ENCODE measurements at places on chromosomes 1 and 21. TPM values are rescaled to one million over a fixed set of nuclear protein-coding genes. Genes with fewer than 3 reads are reported as not detected.

DNA sequence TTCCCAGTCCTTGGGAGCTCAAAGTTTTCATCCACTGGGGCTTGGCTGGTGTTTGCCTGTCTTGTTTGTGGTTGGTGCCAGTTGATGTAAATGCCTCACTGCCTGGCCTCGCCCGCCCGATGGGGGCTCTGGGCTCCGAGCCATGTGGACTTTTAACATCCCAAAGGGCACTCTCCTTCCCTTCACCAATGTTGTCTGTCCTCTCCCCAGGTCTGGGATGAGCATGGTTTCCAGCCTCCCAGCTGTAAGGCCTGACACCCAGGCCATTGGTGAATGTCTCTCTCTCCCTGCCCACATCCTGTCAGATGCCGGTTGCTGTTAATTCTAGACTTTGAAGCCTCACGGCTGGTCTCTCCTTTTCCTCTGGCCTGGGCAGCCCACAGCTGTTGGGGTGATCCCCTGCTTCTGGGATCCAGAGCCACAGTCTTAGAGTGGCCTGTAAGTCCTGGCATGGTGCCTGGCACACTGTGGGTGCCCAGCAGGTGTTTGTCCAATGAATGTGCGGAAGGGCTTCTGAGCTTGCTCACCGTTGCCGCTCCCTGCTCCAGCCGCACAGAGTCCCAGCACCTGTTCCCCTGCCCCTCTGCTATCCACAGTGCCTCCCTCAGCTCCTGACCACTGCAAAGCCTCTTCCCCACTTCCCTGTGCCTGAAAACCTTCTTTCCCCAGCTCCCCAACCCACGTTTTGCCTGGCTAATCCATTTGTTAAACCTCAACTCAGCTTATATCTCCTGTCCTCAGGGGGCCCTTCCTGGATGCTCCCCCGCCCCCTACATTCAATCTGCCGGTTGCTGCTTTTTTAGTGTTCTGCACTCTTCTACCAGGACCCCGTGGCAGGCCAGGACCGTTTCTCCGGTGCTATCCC is 3.3 kb upstream of the C1orf174 start:
- H3K27me3 ChIP-seq, result no peaks in the 10 kb centered on the region
- H3K27ac ChIP-seq, result peak overlapping the region; percentile 44
- DNase-seq, result no peak
- peaks cover 47% of the 10 kb centered on the region for H3K4me1 ChIP-seq
- H3K36me3 ChIP-seq, result no peaks in the 10 kb centered on the region

DNA sequence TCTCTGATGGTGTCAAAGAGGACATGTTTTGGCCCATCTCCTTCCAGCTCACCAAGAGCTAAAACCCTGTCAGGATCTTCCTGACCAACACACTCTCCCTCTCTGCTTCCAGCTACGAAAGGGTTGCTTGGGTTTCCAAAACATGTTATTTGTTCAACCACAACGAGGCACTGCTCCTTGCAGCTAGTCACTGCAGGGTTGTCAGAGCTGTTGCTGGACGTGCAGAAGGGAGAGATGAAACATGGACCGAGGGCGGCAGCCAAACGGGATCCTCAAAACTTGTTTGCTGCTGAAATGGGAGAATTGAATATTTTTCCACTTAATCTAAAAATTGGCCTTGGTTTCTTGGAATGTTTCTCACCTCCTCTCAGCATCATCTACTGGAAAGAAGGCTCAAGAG is 12.4 kb downstream of the ZBTB18 start:
- H3K4me1 ChIP-seq, result no peaks in the 10 kb centered on the region
- no peaks in the 10 kb centered on the region for H3K27me3 ChIP-seq
- no peak for DNase-seq
- H3K27ac ChIP-seq, result no peak overlapping the region
- no peak overlapping the region for H3K4me3 ChIP-seq
- no peaks in the 10 kb centered on the region for H3K36me3 ChIP-seq

DNA sequence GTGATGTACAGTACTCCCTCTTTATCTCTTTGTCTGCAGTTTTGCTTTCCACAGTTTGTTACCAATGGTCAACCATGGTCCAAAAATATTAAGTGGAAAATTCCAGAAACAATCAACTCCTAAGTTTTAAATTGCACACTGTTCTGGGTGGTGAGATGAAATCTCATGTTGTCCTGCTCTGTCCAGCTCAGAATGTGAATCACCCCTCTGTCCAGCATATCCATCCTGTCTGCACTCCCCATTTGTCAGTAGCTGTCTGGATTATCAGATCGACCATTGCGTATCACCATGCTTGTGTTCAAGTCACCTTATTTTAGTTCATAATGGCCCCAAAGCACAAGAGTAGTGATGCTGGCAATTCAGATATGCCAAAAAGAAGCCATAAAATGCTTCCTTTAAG is 118.2 kb upstream of the PDE4B start:
- no peaks in the 10 kb centered on the region for H3K27me3 ChIP-seq
- H3K4me3 ChIP-seq, result no peak overlapping the region
- no peaks in the 10 kb centered on the region for H3K4me1 ChIP-seq

DNA sequence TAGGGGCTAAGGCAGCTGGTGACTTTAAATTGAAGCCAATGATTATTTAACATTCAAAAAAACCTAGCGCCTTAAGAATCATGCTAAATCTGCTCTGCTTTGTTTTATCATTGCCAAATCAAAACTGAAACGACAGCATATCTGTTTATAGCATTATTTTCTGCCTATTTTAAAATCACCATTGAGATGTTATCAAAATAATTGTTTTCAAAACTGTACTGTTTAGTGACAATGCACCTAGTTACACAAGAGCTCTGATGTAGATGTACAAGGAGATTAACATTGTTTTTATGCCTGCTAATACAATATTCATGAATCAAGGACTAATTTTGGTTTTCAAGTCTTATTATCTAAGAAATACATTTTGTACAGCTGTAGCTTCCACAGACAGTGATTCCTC is 1521.3 kb downstream of the AMY1C start:
- no peak overlapping the region for H3K4me3 ChIP-seq
- H3K27ac ChIP-seq, result no peak overlapping the region
- no peaks in the 10 kb centered on the region for H3K36me3 ChIP-seq

GRCh38 chr1:230066466-230067404 is at the start of gene GALNT2:
Gene GALNT2, plus strand, starts transcription at chr1:230067238. Its CDS starts 43 bp downstream, at chr1:230067281.
- H3K27me3 ChIP-seq, result no peaks in the 10 kb centered on the region
- DNase-seq, result peak; percentile 91
- peaks cover 21% of the 10 kb centered on the region for H3K4me1 ChIP-seq
- peak within 1 kb of the TSS; percentile 50 for H3K4me3 ChIP-seq

The NBPF4 gene
- not detected for polyA plus RNA-seq

DNA sequence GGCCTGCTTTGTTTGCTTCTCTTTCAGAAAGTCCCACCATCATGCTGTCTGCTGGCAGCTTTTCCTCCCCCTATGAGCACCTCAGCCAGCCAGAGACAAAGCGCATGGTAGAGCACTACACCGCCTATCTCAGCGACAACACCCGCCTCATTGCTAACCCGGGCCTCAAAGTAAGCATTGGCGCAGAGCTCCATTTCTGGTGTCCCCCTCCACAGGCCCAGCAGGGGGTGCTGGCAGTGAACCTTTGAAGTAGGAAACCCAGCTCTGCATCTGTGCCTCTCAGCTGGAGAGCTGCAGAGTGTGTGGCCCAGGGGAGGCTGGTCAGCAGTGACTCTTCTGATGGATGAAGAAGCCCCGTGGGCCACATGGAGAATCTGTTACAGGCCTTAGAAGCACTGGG is 81.2 kb upstream of the RAVER2 start:
- H3K27ac ChIP-seq, result no peak overlapping the region
- DNase-seq, result no peak
- H3K36me3 ChIP-seq, result no peaks in the 10 kb centered on the region
- H3K4me1 ChIP-seq, result no peaks in the 10 kb centered on the region
- peaks cover 6% of the 10 kb centered on the region for H3K27me3 ChIP-seq
- H3K4me3 ChIP-seq, result no peak overlapping the region

The SH2D5 gene
- polyA plus RNA-seq, result not detected

GRCh38 chr1:114342376-114342775 is 168.6 kb downstream of the TRIM33 start:
- H3K36me3 ChIP-seq, result no peaks in the 10 kb centered on the region
- H3K4me1 ChIP-seq, result peaks cover 74% of the 10 kb centered on the region
- peak overlapping the region; percentile 24 for H3K27ac ChIP-seq

GRCh38 chr1:198919667-198920398 is 281.0 kb downstream of the PTPRC start:
- H3K27me3 ChIP-seq, result no peaks in the 10 kb centered on the region
- H3K4me3 ChIP-seq, result peak overlapping the region; percentile 4
- H3K4me1 ChIP-seq, result peaks cover 56% of the 10 kb centered on the region
- no peaks in the 10 kb centered on the region for H3K36me3 ChIP-seq
- peak overlapping the region; percentile 29 for H3K27ac ChIP-seq

DNA sequence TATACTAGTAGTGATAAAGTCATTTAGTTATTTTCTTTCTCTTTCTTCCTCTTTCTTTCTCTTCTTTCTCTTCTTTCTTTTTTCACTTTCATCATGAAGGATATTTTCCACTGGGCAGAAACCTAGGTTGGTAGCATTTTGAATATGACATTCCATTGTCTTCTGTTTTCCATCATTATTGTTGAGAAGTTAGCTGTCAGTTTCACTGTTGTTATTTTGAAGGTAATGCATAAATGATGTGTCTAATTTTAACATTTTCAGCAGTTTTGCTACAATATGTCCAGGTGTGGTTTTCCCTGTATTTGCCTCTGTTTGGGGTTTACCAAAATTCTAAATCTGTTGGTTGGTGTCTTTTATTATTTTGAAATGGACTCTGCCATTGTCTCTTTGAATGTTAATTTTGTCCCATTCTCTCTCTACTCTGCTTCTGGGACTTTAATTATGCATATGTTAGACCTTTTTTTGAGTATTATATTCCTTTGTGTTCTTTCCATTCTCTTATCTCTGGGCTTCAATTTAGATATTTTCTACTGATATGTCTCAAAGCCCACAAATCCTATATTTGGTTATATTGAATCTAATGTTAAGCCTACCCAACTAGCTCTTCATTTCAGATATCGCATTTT is 96.7 kb downstream of the HFM1 start:
- H3K4me1 ChIP-seq, result no peaks in the 10 kb centered on the region
- DNase-seq, result no peak
- H3K4me3 ChIP-seq, result no peak overlapping the region

GRCh38 chr21:35256468-35256988 is 207.4 kb upstream of the RUNX1 start:
- no peak overlapping the region for H3K27ac ChIP-seq
- H3K4me3 ChIP-seq, result no peak overlapping the region
- no peaks in the 10 kb centered on the region for H3K36me3 ChIP-seq
- no peak for DNase-seq
- H3K4me1 ChIP-seq, result no peaks in the 10 kb centered on the region
- H3K27me3 ChIP-seq, result no peaks in the 10 kb centered on the region

The HPCAL4 gene
- 8.9 TPM for polyA plus RNA-seq

The TACSTD2 gene
- not detected for polyA plus RNA-seq

- H3K36me3 ChIP-seq, result no peaks in the 10 kb centered on the region
- DNase-seq, result no peak
- no peak overlapping the region for H3K4me3 ChIP-seq
- H3K27ac ChIP-seq, result no peak overlapping the region
- no peaks in the 10 kb centered on the region for H3K4me1 ChIP-seq
Observed at GRCh38 chr1:57550092-57550491, 126.2 kb upstream of the DAB1 start.

GRCh38 chr1:39666772-39667171 is 5.1 kb downstream of the NT5C1A start:
- H3K36me3 ChIP-seq, result no peaks in the 10 kb centered on the region
- no peak overlapping the region for H3K4me3 ChIP-seq
- H3K27me3 ChIP-seq, result peaks cover 12% of the 10 kb centered on the region
- peaks cover 10% of the 10 kb centered on the region for H3K4me1 ChIP-seq
- DNase-seq, result no peak

The AGPAT3 gene
- 16.0 TPM for polyA plus RNA-seq

DNA sequence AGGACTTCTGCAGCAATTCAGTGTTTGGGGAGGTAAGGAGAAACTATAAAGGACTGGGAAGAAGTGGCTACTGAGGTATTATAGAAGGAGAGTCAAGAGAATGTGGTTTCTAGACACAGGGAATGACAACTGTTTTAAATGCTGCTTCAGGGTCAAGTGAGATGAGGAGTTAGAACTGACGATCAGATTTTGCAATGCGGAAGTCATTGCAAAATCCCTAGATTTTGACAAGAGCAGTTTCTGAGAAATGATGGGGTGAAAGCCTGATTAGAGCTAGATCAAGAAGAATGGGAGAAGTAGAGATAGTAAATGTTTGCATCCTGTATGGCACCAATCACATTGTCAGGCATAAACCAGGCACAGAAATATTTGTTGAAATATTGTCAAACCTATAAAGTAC is 4.7 kb upstream of the TSNAX start:
- H3K27ac ChIP-seq, result no peak overlapping the region
- no peak overlapping the region for H3K4me3 ChIP-seq
- no peak for DNase-seq
- H3K4me1 ChIP-seq, result peaks cover 6% of the 10 kb centered on the region

The IFI16 gene
- polyA plus RNA-seq, result 131 TPM

DNA sequence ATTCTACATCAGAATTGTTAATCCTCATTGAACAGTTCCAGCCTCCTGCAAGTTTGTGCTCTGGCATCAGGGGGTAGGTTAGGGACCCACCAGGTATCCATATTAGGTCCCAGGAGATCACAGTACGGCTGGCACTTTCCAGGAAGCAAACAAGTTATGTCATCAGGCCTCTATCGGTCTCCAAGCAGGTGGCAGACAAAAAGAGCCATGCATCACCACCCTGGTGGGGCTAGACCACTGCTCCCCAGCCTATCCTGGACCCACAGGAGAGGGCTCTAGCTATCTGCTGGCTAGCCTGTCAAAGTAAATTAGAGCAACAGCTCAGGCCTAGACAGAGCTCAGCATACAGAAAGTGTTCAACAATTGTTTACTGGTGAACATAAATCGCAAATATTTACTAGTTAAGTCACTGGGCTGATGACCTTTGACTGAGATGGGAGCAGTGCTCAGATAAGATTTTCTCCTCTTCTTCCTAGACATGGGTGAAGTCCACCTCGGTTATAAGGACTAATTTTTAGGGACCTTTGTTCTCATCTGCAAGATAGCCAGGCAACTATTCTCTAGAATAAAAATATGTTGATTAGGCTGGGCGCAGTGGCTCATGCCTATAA is 6.4 kb downstream of the NUAK2 start:
- H3K4me3 ChIP-seq, result no peak overlapping the region
- no peaks in the 10 kb centered on the region for H3K27me3 ChIP-seq
- H3K27ac ChIP-seq, result no peak overlapping the region
- no peak for DNase-seq
- peaks cover 93% of the 10 kb centered on the region for H3K4me1 ChIP-seq

DNA sequence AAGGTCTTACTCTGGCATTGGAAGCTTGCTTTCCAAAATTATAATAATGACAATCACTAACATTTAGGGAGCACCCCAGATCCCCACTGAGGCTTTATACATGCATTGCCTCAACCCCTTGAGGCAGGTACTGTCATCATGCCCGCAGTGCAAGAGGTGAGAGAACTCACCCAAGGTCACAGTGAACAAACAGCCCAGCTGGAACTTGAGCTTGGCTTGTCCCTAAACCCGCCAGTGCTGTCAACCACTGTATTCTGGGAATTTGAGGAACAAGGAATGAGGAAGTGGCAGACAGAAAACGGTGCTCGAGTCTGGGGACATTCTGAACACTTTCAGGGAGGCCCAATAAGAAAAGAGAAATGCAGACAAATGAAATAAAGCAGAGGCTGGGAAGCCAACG is 34.6 kb upstream of the TLR5 start:
- no peaks in the 10 kb centered on the region for H3K36me3 ChIP-seq
- H3K4me3 ChIP-seq, result no peak overlapping the region
- no peaks in the 10 kb centered on the region for H3K27me3 ChIP-seq
- H3K27ac ChIP-seq, result no peak overlapping the region
- H3K4me1 ChIP-seq, result no peaks in the 10 kb centered on the region

GRCh38 chr1:243597383-243597782 is 252.7 kb downstream of the AKT3 start:
- no peaks in the 10 kb centered on the region for H3K36me3 ChIP-seq
- no peak for DNase-seq
- peaks cover 41% of the 10 kb centered on the region for H3K4me1 ChIP-seq
- H3K27me3 ChIP-seq, result no peaks in the 10 kb centered on the region

The GPR137B gene
- 4.1 TPM for polyA plus RNA-seq
